NCI-H2171 treated with DMSO at 0.1 percent for 48 hours (cell line): ENCODE measurements at places on chromosomes 3 and 15.

- no peak for DNase-seq
Observed at GRCh38 chr3:37680401-37680800, 181.3 kb upstream of the CTDSPL start.

DNA sequence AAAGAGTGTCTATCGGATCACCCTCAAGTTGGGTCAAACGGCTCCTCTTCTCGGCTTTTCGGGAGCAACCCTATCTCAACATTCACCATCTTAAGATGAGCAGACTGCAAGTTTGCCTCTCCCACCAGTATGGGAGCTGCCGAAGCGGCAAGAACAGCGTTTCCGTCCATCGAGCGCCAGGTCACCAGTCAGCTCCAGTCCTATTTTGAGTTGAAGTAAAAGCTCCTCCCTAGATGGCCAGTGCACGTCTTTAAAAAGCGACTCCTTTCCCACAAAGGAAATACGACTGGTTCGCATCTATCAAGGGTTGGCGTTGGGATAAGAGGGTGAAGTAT is 369 bp upstream of the U2SURP start:
- DNase-seq: no peak

DNA sequence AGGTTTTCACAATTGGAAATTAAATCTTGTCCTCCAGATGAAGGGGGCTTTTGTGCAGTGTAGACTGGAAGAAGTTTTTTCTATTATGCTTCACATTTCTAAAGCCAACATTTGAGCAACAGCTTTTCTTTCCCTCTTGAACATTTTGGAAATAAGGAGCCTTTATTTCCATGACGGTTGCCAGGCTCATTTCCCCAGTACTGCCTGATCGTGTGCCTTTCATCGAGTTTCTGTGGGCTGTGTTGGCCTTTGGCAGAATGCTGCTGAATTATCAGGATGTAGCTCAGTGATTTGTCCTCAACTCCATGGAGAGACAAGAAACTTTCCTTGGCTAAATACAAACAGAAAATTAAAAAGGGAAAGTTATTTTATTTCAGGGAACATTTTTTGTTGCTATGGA is 314.8 kb upstream of the LRRC3B start:
- no peak for DNase-seq

DNA sequence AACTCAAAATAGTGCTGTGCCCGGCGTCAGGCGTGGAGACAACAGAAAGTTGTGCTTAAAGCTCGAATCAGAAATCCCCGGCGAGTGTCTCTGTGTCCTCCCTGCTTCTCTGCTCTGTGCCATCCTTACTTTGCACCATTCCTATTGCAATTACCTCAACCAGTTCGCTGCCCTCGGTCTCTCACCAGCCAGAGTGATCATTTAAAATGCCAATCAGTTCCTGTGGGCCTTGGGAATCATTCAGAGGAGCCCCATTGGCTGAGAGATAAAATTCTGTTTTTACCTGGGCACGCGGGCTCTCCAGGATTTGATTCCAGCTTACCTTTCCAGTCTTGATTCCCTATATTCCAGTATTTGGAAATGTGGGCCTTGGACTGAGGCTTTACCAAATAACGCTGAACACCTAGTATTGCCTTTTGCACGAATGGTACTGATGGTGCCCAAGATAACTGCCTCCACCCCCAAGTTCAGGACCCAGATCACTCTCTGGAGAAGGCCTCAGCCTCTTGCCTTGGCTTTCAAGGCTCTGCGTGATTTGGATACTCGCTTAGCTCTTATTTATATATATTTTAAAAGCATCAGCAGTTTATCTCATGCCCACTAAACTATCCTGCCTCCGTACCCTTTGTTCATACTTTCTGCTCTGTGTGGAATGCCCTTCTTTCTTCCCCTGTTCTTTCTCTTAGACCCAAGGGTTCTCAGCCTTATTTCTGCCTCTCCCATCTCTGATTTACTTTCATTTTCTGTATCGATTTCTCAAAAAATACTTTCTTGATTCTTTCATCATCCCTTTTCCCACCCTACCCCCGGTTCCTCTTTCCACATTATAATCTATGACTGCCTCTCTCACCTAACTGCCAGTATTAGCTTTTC is 863 bp downstream of the PSMA4 start:
- DNase-seq: no peak

DNA sequence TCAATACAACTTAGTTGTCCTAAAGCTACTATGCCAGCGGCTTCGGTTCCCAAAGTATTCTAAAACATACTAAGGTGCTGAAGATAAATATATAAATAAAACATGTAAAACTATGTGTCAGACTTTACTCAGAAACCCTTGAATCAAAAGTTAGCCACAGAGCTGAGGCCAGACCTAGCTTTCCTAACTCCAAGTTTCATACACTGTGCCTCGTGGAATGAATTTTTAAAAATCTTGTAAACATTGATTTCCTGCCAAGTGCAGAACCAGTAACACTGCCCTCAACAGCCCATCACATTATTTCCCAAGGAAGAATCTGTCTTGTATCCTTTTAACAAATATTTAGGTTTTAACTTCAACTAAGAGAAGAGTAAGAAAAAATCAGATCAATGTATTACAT is 36.4 kb downstream of the TAMM41 start:
- DNase-seq: no peak
